ENCODE measurements at places on chromosomes 7 and 10.
A peak's percentile ranks its signal among the peaks of the same experiment; 100 is the strongest.

DNA sequence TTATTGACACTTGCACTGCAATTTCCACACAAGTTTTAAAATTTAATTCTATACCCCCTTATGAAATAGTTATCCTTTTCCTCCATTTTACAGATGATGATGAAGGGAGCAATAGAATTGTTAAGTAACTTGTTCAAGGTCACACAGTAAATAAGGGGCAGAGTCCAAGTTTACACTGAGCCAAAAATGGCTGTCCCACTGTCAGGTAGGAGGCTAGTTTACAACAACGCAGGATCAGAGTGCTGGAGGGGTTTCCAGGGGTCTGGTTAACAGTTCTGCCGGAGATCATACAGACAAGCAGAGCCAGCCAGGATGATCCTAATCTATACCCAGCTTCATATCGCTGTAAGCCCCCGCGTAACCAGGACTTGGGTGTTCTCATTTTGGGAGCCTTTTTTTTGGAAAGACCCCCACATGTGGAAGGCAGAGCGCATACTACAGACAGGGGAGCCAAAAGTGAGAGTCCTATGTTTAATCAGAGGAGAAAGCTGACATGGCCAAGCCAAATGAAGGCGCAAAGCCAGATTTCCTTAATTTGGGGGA lies 524 bp upstream of the UNC5B start:
- no peak for DNase-seq

DNA sequence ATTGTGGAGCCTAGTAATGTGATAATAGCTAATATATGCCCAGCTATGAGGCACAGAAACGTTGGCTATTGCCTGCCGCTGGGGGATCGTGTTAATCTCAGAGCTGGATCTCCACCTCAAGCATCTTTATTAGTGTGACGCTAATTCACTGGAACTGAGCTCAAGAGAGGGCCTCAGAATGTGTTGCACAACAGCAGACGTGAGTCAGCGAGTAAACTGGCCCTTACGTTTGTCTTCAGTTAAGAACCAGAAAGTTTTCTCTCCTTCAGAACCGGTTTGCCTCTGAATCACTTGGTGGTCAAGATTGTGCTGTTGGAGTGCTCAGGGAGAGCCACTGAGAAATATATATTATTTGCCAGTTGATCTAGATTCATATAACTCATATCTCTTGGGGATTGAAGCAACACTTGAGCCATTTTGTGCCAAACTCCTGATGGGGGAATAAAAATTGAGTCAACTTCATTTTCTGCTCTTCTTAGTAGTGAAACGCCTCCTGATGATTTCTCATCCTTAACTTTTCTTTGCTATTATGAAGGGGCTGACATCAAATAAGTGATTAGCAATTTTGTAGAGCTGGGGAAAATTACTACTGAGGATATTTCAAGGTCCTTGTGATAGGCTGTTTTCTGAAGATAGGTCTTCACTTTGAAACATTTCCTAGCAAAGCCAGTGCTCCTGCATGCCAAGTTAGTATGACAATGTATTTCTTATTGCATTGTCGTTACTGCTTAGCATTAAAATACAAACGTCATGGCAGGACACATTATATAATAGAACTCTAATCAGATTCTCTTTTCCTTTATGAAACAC lies 22.3 kb downstream of the BZW2 start:
- peak; percentile 96 for DNase-seq

DNA sequence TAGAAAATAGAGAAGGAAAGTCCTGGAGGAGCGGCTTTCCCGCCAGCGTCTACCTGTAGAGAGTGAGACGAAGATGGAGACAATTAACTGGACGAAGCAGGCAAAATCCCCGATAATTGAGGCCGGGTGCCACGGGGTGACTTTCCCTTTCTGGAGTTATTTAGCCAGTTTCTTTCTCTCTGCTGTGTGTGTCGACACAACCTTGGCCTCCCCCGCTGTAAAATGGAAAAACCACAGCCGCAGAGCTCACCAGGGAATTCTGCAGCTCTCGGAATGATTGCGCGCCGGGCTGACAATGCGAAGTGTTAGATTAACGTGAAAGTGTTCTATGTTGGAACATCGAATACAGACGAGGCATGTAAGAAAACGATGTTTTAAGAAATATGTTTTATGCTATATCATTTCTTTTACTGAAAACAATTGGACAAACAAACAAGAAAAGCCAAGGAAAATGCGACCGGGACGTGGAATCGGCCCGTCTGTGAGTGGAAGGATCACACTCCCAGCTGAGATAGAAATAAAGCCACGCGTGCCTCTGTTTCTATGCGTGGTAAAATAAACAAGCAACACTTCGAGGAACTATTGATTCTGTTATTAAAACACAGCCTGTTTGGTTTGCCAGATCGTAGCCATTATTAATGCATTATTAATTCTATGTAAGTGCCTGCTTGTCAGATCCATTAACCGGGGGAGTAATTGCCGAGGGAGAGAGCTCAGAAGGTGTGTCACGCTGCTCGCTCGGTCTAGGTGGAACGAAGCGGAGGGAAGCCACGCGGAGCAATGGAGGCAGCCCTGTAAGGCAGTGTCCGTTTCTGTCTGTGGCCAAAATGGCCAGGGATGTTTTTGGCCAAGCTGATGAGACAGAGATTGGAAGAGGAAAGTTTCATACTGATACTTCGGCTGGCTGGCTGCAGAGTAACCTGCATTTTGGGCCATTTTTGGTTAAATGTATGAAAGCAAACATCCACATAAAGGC lies 129.4 kb downstream of the DNAJB6 start:
- no peak for DNase-seq

DNA sequence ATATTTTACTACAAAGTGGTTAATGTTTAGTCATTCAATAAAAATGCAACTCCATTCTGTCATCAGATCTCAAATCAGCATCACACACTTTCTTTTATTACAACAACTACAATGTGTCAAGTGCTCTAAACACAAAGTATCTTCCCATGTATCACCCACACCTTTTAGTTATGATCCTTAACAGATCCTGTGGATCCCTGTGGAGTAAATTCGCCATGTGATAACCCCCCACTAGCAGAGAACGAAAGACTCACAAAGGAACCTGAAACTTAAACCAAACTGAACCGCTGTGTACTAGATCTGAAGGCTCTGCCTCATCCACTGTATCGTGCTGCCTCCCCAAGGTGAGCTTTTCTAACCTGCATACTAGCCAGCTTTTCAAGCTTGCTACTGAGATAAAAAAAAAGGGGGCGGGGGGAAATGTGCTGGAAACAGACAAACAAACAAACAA lies 1.7 kb downstream of the DPY19L1 start:
- DNase-seq = peak; percentile 35

- DNase-seq = no peak
Observed at GRCh38 chr7:31490796-31491314, 23.0 kb upstream of the ITPRID1 start.

- DNase-seq = peak; percentile 38
Observed at GRCh38 chr7:157044147-157044687, 33.8 kb upstream of the MNX1 start.

- peak; percentile 27 for DNase-seq
Observed at GRCh38 chr7:44463169-44463808, 27.2 kb downstream of the NUDCD3 start.

GRCh38 chr10:68406111-68406814 lies 814 bp downstream of the RUFY2 start:
- peak; percentile 67 for DNase-seq

- DNase-seq = no peak
Observed at GRCh38 chr10:18608596-18608995, 42.8 kb downstream of the NSUN6 start.

GRCh38 chr10:121262774-121263430 lies 335.3 kb downstream of the FGFR2 start:
- DNase-seq = no peak

- DNase-seq = peak; percentile 33
Observed at GRCh38 chr10:86203162-86203905, 163.3 kb downstream of the GRID1 start.

DNA sequence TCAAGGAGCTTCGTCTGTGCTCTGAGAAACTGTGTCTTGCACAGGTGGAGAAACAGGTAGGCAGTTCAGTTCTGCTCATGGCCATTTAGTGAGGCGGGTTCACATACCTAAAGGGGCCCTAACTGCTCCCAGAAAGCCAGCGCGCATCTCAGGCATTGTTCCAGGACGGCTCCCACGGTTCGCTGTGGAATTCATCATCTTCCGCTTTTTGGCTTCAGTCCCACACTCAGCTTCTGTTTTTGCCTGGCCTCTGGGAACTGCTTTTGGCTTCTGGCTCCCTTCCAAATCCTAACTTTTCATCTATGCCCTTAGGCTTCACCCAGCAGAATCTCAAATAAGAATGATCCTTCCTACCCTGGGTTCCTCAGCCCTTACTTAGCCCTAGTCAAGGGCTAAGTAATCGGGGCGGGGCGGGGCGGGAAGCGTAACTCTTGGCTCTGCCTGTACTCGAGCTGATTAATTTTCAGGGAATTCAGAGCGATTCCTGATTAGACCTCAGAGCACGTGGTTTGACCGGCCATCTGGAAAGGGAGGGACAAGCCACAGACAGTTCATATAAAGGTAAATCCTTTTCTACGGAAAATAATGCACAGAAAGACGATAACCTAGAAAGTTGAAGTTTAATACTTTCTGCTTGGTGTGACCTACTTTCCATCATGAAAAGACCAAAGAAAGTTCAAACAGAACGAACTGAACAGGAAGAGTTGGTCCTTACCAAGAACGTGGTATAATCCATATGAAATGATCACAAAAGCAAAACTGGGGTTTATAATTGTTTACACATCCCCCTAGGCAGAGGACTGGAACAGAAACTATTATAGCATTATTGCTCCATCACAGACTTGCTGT lies 105.7 kb downstream of the ST8SIA6 start:
- peak; percentile 73 for DNase-seq

Measured in A673 (cell line).